ENCODE measurements at places on chromosomes 12 and 14.

DNA sequence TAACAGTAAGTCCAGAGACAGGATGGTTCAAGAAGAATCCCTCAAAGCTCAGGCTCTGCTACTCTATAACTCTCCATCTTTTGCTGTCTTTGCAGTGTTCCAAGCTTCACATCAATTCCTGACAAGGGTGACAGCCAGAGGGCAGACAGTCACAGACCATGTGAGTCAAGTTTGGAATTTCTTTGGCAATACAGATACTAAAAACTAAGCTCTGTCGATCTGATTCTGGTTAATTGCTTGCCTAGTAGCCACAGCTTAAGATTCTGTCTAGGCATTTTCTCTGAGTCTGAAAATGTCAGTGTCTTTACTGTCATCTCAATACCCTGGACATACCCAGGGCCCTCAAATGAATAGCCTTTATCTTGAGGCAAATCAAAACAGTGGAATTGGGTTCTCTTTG lies 153.7 kb downstream of the CEP128 start:
- no peak for DNase-seq

DNA sequence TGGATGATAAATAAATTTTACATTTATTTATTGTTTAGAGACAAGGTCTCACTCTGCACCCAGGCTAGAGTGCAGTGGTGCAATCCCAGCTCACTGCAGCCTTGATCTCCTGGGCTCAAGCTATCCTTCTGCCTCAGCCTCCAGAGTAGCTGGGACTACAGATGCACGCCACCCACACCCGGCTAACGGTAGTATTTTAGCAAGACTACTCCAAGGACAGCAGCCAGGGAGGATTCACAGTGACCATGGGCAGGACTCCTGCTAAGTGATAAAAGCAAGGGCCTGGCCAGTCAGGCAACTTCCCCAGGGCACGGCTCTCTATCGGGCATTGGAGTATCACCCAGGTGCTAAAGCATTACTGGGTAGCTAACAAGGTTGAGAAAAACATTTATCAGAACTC lies 55.4 kb downstream of the ARL6IP4 start:
- no peak for DNase-seq

GRCh38 chr12:5586201-5586600 lies 154.3 kb downstream of the NTF3 start:
- DNase-seq = no peak

- no peak for DNase-seq
Measured at GRCh38 chr12:114399664-114400211, 6.2 kb downstream of the TBX5 start.

GRCh38 chr14:24957814-24958213 lies 92.1 kb downstream of the STXBP6 start:
- no peak for DNase-seq

DNA sequence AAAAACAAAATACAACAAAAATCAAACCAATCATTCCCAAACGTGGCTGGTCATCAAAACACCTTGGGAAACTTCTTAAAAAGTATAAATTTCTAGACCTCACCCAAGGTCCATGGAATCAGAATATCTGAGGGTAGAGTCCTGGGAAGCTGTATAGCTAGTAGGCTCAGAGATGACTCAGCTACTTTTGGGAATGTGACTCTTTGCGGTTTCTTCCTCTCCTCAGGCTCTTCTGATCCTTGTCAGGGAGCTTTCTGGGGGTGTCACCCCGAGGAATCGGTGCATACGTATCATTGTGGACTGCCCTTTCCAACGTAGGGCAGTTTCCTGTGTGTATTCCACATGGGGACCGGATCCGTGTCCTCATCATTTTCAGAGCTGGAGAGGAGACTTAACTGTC lies 14.8 kb downstream of the JDP2 start:
- DNase-seq = no peak

- DNase-seq = no peak
Measured at GRCh38 chr12:128857133-128857763, 4.0 kb downstream of the GLT1D1 start.

DNA sequence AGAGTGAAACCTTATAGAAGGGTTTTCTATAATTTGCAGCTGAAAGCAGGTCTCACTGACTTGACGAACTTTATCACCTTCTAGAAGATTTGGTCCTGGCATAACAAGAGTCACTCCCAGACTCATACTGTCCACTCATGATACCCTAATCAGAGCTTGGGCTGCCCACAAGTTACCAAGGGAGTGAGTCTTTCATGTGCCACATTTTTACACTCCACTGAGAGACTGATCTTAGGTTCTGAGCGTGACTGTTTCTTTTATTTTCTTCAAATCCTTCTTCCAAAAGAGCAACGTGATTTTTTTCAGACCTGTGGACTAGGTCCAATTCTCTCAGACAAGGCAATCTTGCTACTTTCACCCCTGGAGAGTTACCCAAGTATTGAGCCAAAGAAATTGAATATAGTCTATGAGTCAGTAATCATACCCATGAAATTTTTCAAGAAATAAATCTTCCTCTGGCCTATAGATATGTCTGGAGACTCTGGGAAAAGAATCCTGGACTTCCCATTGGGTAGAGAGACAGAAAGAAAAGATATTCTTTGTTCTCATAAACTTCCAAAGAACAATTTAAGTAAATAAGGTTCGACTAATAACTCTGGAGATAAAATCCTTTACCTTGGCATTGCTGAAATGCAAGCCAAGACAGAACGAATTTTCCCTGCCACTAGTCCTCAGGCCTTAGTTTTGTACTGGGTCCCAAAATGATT lies 26.9 kb downstream of the SIX1 start:
- DNase-seq = no peak

- DNase-seq = no peak
Measured at GRCh38 chr14:94450722-94451090, 1.9 kb downstream of the SERPINA11 start.

GRCh38 chr14:35268946-35269345 lies 23.2 kb upstream of the PSMA6 start:
- DNase-seq = no peak

DNA sequence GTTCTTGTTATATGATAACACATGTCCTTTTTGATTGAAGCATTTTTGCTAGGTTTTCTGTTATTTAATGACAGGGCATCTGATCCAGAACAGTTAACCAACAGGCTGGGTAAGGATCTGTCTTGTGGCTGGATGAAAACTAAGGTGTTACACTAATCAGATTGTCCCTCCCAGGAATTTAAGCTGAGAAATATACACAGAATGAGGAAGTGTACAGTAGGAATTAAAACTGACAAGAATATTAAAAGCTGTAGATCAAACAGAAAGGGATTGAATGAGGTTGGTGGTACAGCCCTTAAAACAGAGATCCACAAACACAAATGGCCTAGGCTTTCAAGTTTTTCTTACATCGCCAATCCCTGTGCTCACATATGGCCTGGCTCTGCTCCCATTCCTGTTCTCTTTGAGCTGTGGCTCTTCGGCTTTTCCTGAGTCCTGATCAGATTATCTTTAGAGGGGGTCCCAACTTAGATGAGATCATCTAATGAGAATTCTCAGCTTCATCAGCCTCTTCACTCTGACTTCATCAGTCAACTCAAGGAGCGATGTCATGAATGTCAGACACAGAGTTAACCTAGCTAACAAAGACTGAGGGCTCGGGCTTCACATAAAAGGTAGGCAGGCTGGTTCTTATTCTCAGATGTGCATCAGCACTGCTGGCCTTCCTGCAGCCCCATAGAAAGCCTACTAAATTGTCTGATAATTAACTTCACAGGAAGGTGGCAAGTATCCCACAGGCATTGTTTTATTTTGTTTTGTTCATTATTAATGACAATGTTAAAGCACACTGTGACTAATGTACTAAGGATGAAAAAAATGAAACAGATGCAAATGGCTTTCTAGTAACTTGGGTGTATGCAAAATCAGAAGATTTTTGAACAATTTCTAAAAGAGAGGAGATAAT lies 11.4 kb downstream of the PYGL start:
- no peak for DNase-seq

GRCh38 chr12:11500861-11501230 lies 105.5 kb upstream of the PRB2 start:
- DNase-seq = no peak

DNA sequence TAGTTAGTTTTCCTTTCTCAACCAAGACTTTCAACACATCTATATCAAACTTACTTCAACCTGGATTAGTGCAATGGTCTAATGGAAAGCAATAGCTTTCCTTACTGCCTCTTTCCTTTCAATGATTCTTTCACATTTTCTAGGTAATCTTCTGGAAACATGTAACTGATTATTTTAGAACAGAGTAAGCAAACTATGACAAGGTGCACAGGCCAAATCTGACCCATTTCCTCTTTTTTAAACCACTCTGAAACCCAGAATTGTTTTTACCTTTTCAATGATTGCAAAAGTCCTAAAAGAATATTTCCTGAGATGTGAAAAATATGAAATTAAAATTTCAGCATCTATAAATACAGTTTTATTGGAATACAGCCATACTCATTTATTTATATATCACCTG lies 81.6 kb upstream of the TMTC2 start:
- no peak for DNase-seq

DNA sequence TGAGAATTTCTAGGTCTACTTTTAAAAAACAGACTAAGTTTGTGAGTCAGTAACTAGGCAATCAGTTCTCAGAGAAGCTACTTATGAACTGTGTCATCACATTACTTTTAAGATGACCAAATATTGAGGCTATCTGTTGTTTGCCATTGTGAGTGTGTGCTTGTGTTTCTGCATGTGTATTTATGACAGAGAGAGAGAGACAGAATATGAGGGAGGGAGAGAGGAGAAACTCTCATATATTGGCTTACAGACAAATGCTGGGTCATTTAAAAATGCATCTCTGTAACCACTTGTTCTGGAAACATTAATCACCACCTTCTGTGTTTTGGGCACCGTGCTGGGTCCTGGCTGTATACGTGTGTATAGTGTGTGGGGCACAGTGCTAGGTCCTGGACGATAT lies 161.5 kb upstream of the FRMD6 start:
- no peak for DNase-seq

DNA sequence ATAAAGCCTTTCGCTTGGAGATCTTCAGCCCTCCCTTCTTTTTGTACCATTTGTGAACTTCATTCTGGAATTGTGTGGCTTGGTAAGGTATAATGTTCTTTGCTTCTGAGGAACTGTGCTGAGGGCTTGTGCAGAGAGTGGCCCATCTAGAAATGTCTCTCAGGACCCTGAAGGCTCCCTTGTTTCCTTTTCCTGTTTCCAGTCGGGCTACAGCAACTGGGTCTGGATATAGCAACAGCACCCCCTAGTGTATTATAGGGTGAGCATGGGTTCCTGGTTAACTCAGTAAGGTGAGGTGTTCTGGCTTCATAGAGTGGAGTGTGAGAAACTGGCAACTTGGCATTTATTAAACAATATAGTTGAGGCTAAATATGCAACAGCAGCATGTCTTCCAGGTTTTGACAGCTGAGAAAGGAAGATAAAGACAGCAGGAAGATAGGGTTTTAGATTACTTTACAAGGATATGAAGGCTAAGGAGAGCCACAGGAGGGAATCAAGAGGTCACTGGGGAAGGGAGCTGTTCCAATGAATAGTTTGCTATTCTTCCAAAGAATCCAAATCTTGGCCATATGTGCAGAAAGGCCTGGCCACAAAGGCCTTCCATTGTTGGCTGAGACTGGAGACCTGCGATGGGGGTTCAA lies 49.1 kb upstream of the RNU6-8 start:
- DNase-seq = peak; percentile 73

GRCh38 chr14:61221906-61222305 lies 59.2 kb downstream of the TMEM30B start:
- DNase-seq = no peak

GRCh38 chr12:54129028-54129903 lies 59.5 kb downstream of the SMUG1 start:
- DNase-seq = no peak

DNA sequence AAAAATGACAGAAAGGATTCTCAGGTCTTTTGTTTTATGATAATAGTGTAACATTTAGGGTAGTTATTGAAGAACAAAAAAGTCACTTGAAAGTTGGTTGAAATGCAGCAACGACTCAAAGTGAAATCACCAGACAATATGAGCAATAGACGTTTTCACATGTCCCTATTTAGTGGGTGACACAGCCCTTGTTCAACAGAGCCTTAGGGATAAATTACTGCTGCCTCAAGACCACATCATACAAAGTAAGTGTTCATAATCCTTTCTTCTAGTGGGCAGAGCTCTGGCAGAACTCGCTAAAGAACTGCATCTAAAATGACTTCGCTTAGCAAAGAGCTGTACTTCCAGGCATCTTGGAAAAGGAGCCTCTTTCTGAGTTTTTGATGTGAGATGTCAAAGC lies 128.5 kb upstream of the LMNTD1 start:
- no peak for DNase-seq

DNA sequence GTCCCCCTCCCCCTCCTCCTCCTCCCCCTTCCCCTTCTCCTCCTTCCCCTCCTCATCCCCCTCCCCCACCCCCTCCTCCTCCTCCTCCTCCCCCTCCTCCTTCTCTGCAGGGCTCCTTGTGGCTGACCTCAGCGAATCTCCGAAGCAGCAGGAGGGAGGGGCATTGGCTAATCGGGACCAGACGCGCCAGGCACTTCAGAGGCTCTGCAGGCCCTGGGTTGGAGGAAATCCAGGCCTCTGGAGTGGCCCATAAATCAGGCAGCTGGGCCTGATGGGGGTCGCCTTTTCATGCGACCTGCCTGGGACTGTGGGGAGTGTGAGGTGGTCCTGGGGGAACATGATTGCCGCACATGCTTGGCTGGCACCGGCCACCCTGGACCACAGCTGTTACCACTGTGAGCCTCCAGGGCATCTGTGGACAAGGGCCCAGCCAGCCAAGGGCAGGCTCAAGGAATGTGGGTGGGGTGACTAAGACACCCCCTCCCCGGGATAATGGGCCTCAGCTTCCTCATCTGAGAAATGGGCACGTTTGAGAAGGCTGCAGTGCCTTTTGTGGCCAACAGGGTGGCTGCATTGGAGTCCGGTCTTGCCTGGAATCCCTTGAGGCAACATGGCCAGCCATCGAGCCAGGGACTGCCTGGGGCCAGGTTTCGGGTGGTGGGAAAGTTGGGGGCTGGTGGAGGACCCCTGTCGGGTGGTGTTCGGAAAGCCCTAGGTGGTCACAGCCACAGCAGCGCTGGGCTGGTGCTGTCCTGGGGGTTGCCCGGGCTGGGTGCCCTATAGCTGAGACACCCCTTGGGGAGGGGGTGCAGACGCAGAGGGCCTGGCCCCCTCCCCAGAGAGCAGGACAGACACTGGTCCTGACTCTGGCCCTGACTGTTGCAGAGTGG lies 12.0 kb downstream of the KIF26A start:
- DNase-seq = peak; percentile 78

DNA sequence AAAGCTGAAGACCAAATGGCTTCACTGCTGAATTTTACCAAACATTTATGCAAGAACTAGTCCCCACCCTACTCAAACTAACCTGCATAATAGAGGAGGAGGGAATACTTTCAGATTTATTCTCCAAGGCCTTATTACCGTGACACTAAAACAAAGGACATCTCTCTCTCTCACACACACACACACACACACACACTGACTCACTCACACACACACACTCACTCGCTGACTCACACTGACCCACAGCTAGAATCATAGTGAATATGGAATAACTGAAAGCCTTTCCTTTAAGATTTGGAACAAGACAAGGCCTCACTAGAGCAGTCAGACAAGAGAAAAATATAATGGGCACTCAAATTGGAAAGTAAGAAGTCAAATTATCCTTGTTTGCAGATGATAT lies 1014.1 kb downstream of the TMTC2 start:
- no peak for DNase-seq
